Stimulated activated CD8-positive, alpha-beta memory T cell treated with anti-CD3 and anti-CD28 coated beads, Interleukin-7, amount 100 ng/mL, for 1 hour (primary cell): ENCODE measurements at places on chromosomes 13 and 19.

- no peak for DNase-seq
Measured at GRCh38 chr13:20525144-20525600, 485 bp downstream of the CRYL1 start.

GRCh38 chr13:72259528-72259927 is 392.5 kb upstream of the DACH1 start:
- no peak for DNase-seq

DNA sequence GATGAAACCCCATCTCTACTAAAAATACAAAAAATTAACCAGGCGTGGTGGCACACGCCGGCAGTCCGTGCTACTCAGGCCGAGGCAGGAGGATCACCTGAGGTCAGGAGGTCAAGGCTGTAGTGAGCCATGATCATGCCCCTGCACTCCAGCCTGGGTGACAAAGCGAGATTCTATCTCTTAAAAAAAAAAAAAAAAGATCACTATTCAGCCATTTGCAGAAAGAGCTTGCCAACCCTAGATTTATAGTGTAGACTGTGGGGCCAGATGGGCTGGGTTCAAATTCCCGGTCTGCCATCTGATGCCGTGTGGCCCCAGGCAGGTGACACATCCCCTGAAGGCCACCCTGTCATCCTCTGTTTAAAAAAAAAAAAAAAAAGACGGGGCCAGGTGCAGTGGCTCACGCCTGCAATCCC is 28.9 kb downstream of the SMIM24 start:
- no peak for DNase-seq

DNA sequence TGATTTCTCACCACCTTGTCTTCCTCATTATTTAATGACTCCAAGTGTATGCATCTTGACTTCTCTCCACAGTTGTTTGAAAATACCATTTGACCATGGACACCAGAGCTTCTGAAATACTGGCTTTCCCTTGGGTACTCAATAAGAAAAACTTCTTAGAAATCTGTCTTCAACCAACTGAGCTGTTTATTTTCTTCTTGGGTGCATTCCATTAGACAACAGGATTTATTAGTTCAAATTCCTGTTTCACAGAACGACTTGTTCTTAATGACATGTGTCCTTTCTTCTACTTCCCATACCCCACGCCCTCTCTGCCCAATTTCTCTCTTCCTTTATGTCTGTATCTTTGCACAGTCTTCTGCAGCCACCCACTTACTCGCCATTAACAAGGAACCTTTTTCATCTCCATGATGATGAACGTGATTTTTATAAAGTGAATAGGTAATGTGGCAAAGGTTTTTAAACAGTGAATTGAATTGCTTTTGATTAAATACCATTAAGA is 11.3 kb upstream of the ITM2B start:
- no peak for DNase-seq

DNA sequence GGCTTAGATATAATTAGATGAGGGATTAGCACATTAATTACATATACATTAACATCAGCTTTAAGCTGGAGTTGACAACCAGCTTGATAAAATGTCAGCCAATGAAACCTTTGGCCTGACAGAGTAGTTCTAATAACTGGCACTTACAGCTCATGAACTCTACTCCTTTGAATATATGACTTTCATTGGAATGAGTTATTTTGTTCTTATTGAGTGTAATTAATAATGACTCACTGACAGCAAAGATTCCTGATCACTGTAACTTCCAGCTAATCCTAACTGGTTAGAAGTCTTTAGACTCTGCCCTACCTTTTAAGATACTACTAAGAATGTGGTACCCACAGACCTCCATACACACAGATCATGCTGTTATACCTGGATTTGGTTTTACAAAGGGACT is 41.0 kb downstream of the EFNB2 start:
- DNase-seq, result no peak

DNA sequence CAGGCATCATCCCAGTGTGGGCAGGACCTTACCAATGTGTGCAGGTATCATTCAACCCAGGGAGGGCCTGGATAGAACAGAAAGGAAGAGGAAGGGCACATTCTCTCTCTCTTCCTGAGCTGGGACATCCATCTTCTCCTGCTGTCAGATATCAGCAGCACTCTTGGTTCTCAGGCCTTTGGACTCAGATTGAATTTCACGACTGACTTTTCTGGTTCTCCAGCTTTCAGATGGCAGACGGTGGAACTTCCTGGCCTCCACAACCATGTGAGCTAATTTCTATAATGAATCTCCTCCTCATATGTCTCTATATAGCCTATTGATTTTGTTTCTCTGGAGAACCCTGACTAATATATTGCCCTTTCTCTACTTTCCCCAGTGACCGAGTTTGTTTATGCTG is 77.3 kb downstream of the OLFM4 start:
- DNase-seq, result no peak

DNA sequence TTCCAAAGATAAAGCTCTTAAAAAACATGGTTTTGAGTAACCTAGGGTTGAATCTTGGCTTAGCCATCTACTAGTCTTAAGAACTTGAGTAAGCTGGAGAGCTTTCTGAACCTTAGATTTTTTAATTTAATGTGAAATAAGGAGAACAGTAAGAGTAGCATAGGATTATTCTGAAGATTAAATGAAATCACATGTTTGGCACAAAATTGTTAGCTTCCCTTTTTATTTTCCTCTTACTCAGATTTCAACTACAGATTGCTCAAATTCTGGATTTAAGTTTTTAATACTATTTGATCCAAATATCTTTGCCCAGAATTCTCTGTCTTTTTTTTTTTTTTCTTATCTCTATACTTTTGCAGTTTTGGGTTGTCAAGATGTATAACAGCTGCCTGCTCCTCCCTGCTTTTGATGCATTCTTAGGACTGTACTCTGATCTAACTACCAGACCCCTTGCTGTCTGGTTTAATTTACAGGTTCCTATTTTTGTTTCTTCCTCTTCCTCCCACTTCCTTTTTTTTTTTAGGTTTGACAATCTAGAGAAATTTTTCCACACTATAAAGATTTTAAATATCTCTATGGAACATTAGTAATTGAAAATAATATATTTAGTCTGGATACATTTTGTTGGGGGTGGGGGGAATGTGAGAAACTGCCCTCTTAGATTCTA is 12.3 kb downstream of the POMP start:
- no peak for DNase-seq

GRCh38 chr19:1079566-1080111 is 12.7 kb downstream of the ARHGAP45 start:
- no peak for DNase-seq

DNA sequence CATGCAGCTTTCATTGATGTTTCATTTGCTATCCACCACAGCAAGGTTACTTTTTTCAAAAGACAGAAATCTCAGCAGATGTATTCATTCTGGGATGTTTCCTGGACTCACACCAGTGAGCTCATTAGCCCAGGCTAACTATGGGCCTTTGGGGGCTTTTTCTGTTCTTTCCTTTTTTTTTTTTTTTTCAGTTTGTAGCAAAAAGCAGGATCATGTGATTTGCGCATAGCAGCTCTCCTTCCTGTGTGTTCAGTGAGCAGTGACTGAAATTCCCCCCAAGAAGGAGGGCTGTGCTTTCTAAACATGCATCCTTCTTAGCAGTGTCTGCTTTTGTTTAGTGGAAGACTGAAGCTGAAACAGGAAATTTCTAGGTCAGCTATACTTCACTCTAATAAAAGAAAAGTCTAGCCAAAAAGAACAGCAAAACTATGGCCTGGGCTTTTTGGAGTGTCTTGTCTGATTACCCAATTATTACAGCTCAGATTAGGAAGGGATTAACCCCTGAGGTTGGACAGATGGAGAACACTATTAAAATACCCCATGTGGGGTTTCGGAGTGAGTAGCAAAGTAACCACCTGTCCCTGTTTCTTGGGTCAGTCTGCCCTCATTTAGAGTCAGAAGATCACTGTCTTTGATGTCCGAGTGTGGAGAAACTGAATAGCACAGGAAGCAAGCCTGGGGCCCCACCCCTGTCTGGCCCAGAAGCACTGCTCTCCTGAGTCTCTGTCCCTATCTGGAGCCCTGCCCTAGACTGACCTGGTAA is 8.9 kb upstream of the AMER2 start:
- no peak for DNase-seq

DNA sequence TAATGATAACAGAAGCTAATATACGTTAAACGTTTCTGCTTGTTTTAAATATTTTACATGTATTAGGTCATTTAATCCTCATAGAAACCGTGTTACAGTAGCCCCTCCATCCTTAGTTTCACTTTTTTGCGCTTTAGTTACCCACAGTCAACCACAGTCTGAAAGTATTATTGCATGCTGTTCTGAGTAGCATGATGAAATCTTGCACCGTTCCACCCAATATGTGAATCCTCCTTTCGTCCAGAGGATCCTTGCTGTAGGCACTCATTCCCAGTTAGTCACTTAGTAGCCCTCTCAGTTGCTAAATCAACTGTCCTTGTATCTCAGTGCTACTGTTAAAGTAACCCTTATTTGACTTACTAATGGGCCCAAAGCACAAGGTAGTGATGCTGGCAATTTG is 257.8 kb downstream of the ENOX1 start:
- no peak for DNase-seq

DNA sequence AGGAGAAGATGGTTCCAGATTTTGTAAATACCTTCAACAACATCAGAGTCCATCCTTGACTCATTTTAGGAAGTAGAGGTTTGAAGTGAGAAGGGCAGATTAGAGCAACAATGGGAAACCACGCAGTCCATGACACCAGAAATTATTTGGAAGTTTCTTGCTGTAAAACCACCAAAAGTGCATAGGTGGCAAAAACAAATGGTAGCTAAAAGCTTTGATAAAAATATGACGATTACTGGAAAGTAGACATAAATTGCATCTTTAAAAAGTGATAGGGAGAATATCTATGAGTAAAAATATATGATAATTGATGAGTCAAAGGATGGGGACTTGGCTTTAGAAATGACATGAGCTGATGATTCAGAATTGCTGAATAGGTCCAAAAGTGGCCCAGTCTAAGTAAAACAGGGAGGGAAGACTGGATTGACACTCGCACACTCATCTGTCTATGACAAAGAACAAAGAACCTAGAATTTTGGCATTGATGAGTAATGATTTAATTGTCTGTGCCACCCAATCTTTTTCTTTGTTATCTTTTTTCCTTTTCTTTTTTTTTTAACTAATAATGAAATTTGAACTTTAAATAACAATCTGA is 472.2 kb downstream of the MYO16 start:
- DNase-seq, result no peak

- no peak for DNase-seq
Measured at GRCh38 chr19:9178901-9179300, at the start of gene OR7D2. Gene OR7D2 (plus strand): TSS chr19:9178979. CDS start chr19:9185782, 6,803 bp downstream.

DNA sequence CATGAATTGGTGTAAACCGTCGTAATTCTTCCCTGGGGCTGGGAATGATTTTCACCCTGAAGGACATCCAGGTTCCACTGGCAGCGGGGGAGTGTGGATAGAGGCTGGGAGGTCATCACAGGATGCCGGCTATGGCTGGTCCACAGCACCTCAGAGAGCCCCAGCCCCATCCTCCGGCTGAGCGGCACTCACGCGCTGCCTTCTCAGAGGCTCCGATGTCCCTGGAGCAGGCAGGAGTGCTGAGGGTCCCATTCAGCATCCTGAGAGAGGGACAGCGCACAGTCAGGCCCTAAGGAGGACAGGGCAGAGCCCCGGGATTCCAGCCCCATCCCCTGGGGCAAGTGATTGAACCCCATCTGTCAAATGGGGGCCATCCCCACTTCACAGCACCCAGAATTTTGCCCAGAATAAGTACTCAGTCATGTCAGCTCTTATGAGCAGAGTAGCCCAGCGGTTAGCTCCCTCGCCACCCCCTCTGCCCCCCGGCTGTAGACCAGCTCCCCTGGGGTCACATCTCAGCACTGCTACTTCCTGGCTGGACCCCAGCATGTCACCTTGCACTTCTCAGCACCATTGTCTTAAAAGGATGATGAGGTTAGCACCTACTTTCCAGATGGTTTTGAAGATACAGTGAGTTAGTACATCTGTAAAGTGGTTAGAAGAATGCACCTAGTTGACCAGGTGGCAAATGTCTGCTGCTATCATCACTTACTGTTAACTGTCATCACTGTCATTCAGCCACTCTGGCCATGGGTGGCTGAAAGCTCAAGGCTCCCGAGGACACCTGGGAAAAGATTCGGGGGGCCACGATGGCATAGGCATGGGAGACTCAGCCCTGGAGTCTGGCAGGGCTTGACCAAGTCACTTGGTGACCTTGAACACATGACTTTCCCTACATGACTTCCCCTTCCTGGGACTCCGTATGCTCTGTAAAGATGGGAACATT is 11.9 kb downstream of the GRAMD1A start:
- DNase-seq, result no peak

DNA sequence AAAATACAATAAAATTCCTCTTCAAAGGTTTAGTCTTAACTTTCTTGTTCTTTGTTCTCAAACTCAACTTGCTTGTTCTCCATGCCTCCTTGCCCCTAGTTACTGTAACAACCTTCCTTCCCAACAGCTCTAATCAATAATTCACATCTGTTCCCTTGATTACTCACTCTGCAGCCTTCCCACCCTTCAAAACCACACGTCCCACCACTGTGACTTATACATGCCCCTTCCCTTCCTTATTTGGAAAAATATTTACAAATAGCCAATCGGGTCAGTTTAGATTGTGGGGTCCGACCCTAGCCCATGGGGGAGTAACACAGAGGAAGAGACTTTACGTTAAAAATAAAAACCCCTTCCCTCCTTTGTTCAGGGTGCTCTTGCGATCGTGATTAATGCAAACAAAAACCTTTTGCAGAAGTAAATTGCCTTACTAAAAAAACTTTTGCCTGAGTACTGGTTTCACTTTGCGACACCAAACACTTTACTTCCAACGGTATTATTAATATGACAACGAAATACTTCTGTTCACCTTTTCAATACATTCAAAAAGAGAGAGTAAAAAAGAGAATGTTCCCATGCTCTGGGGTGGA is 512 bp upstream of the ZNF93 start:
- DNase-seq, result no peak

GRCh38 chr19:7595466-7596133 is at the start of gene CAMSAP3:
Gene CAMSAP3 (plus strand): TSS chr19:7595863. CDS start chr19:7596003, 140 bp downstream.
- DNase-seq, result no peak

DNA sequence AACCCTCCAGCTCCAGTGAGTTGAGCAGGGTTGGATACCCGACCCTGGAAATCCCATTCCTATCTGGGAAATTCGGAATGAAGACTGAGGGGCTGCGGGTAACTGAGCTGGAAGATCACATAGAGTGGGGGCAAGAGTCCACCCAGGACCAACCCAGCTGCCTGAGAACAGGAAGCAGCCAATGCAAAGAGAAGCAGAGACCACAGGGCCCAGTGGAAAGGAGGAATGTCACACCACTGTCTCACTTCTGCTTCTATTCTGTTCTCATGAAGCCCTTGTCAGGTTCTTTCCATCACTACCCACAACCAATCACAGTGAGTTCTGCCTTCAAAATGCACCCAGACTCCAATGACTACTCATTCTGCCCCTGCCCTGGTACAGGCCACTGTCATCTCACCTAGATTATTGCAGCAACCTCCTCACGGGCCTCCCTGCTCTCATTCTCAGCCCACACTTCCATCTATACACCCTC is 15.3 kb downstream of the DYRK1B start:
- no peak for DNase-seq

GRCh38 chr13:109955598-109955997 is 169.2 kb upstream of the IRS2 start:
- no peak for DNase-seq

DNA sequence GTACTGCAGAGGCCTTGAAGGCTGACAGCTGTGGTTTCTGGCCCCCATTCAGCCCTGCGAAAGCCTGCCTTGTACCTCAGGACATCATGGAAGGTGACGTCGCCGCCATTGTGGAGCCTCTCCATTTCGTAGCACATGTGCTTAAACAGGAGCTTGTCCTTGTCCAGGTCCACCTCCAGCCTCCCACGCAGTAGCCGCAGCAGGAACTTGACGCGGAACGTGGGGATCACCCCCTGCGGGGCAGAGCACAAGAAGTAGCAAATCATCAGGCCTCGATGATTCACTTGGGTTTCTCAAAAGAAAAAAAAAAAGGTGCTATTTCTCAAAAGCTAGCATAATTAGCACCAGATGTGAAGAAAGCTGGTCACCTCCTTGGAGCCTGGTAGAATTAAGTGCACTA is 351.0 kb downstream of the NALCN start:
- DNase-seq, result no peak
